Activated naive CD8-positive, alpha-beta T cell treated with anti-CD3 and anti-CD28 coated beads for 36 hours (primary cell): ENCODE measurements at places on chromosomes 3 and 15. TPM values are rescaled to one million over a fixed set of nuclear protein-coding genes. Genes with fewer than 3 reads are reported as not detected.

SLC9C1 gene
- total RNA-seq: not detected

HACD3 gene
- total RNA-seq: 43.7 TPM

- DNase-seq: no peak
Observed at GRCh38 chr15:77625376-77625775, 7.3 kb downstream of the LINGO1 start.

DNA sequence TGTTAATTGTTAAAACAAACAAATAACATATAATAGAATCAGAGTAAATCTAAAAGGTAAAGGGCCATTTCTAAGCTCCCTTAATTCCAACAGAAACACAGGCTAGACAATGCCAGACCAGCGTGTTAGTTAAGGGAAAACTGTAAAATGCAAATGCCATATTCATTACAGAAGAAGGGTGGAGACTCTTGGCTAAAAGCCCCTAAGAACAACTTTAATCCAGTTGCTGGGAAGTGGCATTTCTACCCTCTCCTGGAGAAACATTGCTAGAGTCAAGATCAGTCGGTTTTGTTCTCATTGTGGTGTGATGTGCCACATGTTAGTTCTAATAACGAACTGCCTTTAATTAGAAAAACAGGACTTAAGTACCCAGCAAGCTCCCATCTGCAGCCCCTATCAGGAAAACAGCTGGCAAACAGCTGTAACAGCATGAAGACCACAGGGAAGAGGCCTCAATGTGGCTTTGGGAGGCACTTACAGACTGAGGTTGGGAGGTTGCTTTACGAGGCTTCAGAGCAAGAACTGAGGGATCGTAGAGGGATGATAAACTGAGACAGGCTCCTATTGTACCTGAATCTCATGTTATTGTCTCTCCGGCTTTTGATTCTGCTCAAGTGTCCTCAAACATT is 1134.8 kb downstream of the ROBO1 start:
- no peak for DNase-seq

KAT2B gene
- total RNA-seq: 11.7 TPM

DNA sequence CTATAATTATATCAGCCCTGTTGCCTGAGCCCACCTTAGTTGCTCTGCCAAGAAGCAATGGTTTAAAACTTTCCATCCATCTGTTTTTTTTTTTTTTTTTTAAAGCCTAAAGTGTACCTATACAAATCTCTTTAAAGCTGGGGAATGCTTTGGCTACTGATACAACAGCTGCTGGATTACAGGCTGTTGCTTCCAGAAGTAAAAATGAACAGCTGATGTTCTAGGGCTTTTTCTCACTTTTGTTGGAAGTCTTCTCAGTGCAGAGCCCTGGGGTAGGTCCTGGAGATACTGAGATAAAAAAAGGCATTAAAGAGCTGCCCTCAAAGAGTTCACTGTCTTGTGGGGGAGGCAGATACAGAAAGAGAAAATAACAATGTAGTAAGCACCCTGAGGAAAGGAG is 218.1 kb downstream of the NLGN1 start:
- DNase-seq: no peak

- DNase-seq: peak; percentile 85
Observed at GRCh38 chr15:78034495-78035191, 42.9 kb downstream of the TBC1D2B start.

PRR20G gene
- not detected for total RNA-seq

GRCh38 chr15:73344056-73344455 is 24.7 kb downstream of the HCN4 start:
- DNase-seq: no peak

FOXB1 gene
- total RNA-seq: 0.14 TPM

DNA sequence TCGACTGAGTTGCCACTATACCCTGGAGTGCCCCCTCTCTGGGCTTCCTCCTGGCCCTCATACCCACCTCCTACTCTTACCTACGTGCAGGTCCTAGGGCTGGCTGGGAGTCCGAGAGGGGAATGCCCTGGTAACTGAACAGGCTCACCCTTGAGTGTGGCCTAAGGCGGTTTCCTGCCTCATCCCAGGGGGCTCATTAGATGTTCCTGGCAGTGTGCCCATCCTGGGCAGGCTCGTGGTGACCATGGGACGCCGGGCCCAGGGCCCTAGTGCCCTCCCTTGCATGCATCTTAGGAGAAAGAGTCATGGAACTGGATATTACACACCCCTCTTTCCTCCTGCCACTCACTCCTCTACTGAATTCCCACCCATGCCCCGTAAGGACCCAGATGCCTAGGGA is 2.8 kb downstream of the SEMA4B start:
- no peak for DNase-seq

DNA sequence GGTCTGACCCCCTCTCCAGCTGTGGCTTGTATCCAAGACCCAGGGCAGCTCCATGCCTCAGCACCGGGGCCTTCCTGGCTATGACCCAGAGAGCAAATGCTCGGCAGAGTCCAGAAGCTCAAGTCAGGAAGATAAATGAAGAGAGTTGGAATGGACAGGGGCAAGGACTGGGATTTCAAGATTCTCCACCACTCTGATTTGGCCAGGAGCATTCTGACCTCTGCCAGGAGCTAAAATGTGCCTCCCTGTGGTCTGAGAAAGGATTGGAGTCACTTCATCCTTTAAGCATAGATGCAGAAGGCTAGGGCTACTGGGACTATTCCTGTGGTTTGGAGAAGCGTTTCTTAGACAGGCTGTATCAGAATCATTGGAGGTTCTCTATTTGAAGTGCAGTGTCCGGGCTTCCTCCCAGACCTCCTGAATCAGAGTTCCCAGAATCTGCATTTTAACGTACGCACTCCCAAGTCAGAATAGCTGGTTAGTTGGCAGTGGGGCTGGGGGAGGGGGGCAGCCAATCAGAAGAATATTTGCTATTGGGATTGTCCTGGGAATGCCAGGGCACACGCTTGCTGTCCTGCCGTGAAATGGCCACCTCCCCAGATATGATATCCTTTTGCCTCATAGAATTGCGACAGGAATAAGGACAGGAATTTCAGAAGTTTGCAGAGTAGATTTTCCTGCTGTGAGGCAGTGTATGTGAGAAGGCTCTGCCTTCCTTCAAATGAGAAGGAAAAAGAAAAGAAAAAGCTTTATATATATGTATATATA is 57.4 kb downstream of the HRH1 start:
- no peak for DNase-seq

DNA sequence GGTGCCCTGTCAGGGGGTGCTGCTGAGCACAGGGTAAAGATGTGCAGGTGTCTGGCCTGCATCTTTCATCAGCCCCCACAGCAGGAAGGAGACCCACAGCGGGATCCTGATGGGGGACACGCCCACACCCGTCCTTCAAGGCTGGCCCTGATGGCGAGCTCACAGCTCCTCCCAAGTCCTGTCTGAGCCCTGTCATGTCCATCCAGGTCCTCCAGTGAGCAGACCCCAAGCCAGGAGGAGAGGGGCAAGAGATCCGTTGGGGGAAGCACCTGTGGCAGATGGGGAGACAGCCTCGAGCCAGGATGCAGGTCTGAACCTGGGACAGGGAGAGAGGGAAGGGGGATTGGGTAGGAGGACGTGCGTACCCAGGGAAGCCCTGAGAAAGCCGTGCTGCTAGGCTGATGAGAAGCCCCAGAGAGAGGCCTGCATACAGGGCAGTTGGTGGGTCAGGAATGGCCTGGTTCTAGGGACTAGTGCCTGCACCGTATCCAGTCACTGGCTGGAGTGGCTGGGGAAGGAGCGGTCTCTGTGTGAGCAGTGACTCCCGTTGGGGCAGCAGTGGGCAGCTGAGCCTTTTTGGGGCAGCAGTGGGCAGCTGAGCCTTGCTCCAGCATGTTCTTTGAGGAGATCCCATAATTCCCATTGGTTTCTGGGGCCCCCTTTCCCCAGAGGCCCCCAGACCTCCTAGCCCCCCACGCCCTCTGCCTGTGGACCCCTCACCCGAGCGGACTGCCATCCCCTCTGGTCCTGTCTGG is 133.3 kb upstream of the MEF2A start:
- no peak for DNase-seq

DNA sequence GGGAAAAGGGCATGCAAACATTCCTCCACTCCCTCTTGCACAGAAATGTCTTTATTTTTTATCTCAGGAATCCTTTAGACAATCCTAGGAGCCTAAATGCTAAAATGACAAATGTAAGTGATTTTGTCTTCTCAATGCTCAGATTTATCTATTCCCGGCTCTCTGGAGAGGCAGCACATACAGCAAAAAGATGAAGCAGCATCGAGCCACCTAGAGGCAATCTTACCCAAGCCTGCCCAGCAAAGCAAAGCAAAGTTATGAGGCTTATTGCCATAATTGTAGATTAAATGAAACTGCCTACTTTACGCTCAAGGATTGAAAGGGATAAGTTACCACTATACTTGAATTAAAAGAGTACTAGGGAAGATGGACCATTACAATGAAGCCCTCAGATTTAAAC is 750.4 kb upstream of the NR2F2 start:
- DNase-seq: no peak

KNL1 gene
- total RNA-seq: 24.5 TPM

GRCh38 chr3:135453326-135453725 is 512.2 kb upstream of the PPP2R3A start:
- DNase-seq: no peak

GRM7 gene
- total RNA-seq: not detected

GRCh38 chr3:8739757-8740504 is 6.3 kb downstream of the CAV3 start:
- DNase-seq: no peak

DNA sequence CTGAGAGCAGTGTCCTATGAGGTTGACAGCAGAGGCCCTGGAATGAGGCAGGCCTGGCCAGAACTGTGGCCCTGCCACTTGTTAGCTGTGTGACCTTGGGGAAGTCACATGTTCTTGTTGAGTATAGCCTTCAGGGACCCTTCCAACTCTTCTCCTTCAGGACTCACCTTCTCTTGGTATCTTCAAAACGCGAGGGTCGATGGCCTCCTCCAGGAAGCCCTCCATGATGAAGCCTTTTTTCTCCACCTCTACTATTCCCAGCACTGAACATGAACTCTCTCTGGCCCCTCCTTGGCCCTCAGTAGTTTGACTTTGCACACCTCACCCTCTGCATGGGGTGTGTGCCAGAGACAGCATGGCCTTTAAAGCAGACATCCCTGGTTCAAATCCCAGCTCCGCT is 195.1 kb upstream of the LINGO1 start:
- no peak for DNase-seq

GUCA1C gene
- not detected for total RNA-seq

DNA sequence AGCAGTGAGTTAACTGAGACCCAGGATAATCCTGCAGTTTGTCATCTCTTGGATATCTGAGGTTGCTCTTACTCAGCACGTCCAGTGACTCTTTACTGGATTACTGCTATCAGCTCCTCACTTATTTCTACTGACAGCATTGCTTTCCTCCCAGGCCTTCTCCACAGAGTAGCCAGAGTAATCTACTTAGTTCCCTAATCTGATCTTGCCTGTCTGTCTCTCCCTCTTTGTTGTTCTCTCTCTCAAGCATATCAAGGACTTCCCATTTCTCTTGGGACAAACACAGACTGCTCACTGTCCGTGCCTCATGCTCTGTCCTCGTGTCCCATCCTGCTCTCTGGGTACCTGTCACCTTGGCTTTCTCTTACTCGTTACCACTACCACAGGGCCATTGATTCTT is 376.2 kb downstream of the FEZF2 start:
- DNase-seq: no peak

LMOD3 gene
- total RNA-seq: not detected

FAM81A gene
- 1.3 TPM for total RNA-seq

MCF2L2 gene
- total RNA-seq: 1.9 TPM

ARHGAP31 gene
- 8.9 TPM for total RNA-seq

DNA sequence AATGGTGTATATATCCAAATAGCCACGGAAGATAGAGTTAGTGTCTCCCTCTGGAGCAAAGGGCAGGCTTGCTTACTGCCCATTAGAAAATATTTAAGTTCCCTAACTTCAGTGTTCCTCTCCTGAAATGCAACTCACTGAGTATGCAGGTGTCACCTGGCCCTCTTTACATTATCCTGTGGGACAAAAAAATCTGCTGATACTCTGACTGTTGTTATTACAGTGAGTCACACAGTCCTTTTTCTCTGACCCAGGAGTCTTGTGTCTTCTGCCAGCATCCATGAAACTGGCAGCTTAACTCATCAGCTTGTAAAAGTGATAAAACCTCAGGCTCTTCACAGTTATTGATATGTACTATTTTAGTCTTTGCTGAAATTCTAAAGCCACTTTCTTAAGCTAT is 42.2 kb upstream of the RASGRF1 start:
- DNase-seq: no peak

GRCh38 chr3:12051586-12051985 is 47.4 kb downstream of the SYN2 start:
- no peak for DNase-seq

DNA sequence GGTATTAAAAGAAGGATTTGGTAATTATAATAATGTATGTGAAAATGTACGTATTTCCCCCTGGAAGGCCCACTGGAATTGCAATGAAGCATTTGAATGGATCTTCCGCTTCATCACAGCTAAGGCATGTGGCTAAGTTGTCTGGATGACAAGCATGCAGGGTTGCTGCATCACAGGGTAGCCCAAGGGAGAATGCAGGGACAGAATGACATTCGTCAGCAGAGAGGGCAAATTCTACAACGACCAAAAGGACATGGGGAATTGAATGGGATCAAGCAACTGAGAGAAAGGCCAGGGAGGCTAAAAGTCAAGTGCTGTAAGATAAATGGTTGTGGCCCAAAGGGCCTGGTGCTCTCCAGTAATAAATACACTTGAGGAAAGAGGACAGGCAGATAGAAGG is 95.4 kb downstream of the ISL2 start:
- no peak for DNase-seq

ESYT3 gene
- 0.21 TPM for total RNA-seq

DNA sequence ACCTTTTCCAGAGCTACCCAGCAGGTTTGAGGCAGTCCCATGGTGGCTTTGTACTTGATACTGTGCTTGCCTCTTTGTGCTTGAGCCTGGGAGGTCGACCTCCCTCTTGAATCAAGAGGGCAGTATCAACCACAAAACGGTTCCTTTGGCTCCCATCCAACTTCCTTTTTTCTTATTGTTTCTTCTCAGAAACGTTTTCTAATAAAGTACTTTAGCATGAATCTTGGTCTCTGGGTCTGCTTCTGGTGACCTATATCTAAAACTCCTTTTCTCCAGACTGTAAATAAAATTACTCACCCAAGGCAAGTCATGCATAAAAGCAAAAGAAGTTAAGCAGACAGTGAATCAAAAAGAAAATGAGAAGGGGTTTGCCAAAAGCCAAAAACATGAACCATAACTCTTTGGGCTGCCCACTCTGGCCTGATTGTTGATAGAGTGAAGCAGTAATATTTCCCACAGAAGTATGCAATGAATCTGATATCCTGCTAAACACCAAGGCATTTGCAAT is 112.2 kb upstream of the SLC4A7 start:
- DNase-seq: no peak
